ENCODE measurements at places on chromosomes 11 and 22.

- no peak for DNase-seq
Measured at GRCh38 chr11:102929972-102930371, 25.6 kb downstream of the MMP13 start.

GRCh38 chr11:128302425-128303186, 284.8 kb downstream of the ETS1 start:
- DNase-seq: no peak

DNA sequence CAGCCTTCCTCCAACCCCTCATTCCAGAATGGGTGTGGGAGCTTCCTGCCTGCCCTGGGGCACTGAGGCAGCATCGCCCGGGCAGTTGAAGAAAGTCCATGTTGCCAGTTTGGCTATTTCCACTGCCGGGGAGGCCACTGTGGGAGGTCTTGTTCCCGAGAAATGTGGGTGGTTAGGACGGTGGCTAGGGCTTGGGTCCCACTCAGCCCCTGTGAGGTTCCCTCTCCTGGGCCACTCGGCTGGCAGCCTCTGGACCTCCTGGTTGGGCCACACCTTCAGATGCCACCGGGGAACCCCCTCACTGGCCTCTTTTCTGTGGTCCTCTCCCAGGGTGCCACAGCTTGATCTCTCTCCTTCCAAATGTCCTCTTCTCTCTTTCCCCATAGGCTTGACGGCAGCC, 5.1 kb upstream of the PPP6R3 start:
- DNase-seq: peak; percentile 57

DNA sequence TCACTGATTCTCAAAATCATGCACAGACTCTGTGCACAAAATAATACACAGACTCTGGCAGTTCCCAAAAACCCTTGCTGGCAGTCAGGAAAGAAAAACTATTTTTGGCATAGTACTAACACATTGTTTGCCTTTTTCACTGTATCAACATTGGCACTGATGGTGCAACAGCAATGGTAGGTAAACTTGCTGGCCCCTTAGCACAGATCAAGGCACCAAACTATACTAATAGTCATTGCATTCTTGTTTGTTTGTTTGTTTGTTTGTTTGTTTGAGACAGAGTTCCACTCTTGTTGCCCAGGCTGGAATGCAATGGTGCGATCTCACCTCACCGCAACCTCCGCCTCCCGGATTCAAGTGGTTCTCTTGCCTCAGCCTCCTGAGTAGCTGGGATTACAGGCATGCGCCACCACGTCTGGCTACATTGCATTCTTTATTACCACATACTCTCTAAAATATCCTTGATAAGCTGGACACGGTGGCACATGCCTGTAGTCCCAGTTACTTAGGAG, 81.0 kb upstream of the SLC6A5 start:
- DNase-seq: no peak

- DNase-seq: no peak
Measured at GRCh38 chr11:69300120-69301060, 6.4 kb downstream of the MYEOV start.

DNA sequence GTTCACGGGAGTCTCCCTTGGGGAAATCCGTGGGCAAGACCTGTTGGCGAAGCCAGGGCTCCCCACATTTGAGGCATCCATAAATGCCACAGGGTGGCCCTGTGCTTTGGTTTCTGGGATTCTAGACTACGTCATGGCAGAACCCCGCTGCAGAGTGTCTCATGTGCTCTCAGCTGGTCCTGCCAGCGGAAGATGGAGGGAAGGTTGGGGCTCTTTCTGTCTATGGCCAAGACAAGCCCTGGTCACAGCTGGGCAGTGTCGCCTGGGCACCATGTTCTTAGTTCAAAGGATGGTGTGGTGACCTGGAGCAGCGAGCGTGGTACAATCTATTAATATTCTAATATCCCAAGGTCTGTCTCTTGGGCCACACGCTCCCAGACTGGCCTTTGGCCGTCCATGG, 511.7 kb downstream of the TBC1D22A start:
- DNase-seq: peak; percentile 51

GRCh38 chr22:50581950-50582492, 628 bp downstream of the CHKB start:
- DNase-seq: no peak

- no peak for DNase-seq
Measured at GRCh38 chr11:122572592-122572991, 82.9 kb upstream of the UBASH3B start.

DNA sequence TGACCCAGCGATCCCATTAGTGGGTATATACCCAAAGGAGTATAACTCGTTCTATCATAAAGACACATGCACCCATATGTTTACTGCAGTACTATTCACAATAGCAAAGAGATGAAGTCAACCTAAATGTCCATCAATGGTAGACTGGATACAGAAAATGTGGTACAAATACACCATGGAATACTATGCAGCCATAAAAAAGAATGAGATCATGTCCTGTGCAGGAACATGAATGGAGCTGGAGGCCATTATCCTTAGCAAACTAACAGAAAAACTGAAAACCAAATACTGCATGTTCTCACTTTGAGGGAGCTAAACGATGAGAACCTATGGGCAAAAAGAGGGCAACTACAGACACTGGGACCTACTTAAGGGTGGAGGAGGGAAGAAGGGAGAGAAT, 146.8 kb downstream of the SBF2 start:
- DNase-seq: no peak

GRCh38 chr11:94563848-94564467, 3.2 kb upstream of the PIWIL4 start:
- DNase-seq: no peak

DNA sequence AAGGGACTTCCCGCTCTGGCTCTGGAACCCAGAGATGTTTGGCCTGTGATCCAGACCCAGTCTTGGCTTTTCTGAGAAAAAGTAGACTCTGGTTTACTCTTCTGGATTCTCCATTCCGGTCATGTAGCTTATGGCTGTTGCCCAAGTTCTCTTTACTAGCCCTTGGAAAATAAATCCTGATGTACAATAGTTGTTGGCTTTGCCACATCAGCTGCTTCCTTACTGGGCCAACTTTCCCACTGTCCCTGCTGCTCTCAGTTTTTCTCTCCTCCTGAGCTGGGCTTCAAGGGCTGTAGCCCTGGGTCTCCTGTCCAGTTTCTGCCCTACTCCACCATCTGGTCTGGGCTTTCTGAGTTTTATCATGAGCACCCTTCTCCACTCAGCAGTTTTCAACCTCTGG, 12.5 kb downstream of the PATZ1 start:
- DNase-seq: no peak

GRCh38 chr11:4213746-4214145, 119.1 kb downstream of the RRM1 start:
- DNase-seq: no peak

GRCh38 chr11:118139578-118139977, 13.0 kb downstream of the SCN4B start:
- DNase-seq: no peak

GRCh38 chr22:37607010-37607934, 1.4 kb upstream of the GGA1 start:
- DNase-seq: peak; percentile 94

DNA sequence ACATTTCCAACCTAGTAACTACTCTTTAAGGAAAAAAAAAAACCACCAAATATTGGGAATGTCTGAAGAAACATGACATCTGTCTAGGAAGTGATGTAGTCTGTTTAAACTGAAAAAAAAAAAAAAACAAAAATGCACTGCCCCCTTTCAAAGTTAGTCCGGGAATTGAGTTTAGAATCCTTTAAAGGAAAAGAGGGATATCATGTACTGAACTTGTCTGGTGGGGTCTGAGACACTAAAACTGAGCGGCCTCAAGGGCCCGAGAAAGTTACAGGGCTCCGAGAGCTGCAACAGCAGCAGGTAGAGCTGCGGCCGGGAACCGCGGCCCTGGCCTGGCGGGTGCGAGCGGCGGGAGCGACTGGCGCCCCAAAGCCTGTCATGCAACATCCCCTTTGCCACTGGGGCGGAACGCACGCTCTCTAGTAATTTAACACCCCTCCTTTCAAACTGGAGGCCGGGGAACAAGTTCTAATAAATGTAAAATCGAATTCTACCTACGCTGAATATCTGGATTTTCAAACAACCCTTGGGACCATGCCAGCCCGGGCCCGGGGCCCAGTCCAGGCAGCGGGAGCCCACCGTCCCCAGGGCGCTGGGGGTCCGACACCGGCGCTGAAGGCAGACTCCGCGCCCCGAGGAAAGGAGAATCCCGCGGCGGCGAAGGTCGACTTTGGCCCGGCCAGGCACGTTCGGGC, 736 bp downstream of the RDX start:
- DNase-seq: peak; percentile 86

GRCh38 chr11:96197801-96198701, 144.9 kb downstream of the MAML2 start:
- DNase-seq: no peak

- DNase-seq: peak; percentile 86
Measured at GRCh38 chr22:39496131-39496838, 5.8 kb upstream of the MIEF1 start.

- peak; percentile 41 for DNase-seq
Measured at GRCh38 chr22:19868773-19869471, 14.2 kb upstream of the GNB1L start.

DNA sequence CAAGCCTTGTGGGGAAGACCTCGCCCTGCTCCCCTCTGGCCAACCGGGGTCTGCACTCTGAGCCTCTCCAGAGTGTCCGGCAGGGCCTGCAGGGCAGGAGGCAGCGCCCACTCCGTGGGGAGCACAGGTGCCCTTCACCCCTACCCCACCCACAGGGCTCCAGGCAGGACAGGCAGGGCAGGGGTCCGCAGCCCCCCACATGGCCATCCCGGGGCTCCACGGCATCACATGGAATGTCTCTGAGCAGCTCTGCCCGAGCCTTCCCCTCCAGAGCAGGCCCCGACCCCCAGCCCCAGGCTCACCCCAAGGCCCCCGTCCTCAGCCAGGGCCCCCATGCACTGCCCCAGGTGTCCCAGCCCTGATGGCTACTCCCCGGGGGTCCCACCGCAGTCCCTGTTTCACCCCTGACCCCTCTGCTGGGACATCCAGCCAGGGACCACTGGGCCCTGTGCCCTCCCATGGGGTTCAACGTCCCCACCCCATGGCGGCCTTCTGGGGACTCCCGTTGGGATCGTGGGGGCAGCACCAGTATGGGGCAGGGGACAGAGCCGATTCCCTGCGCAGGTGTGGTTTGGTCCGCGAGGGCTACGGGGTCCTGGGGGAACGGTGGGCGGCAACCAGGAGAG, 77.7 kb downstream of the BRD1 start:
- peak; percentile 38 for DNase-seq

DNA sequence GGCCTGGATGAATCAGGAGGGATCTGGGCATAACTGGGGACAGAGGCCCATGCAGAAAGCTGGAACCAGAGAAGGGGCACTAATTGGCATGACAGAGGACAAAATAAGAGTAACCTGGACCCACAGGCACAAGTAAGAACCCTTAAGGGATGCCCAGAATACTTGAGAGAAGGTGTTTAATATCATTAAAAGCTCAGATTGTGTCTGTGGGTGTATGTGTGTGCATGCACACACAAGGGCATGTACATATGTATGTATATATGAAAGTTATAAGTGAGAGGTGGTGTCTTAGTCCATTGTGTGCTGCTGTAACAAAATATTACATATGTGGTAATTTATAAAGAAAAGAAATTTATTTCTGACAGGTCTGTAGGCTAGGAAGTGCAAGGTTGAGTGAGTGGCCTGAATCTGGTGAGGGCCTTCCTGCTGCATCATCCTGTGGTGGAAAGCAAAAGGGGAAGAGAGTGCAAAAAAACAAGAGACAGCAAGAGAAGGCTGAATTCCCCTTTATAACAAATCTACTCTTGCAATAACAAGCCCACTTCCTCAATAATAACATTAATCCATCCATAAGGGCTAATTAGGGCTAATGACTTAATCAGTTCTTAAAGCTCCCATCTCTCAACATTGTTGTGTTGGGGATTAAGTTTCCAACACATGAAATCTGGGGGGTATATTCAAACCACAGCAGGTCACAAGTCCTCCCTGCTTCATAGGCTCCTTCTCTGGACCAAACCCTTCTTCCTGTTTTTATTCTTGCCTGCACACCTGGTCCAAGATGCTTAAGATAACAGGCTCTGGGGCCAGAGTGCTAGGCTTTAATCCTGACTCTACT, 68.3 kb upstream of the POU2AF2 start:
- DNase-seq: no peak

- DNase-seq: no peak
Measured at GRCh38 chr11:120137187-120137610, 714 bp downstream of the TRIM29 start.

DNA sequence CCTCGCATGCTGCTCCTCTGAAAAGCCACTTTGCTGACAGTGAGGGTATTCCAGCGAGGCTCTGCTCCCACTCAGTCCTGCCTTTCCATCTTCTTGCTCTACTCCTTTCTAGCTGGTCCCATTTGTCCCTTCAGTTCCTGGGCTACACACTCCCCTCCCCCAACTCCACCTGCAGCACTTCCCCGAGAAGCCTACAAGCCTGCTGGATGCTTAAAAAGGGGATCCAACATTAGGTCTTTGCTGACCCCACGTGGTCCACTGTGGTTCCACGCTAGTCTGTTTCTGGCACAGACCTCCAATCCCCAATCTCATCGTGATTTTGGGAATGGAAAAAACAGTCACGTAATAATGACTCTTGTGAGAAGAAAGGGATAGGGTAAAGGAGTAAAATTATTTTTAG, 121.6 kb upstream of the SNX19 start:
- DNase-seq: no peak

DNA sequence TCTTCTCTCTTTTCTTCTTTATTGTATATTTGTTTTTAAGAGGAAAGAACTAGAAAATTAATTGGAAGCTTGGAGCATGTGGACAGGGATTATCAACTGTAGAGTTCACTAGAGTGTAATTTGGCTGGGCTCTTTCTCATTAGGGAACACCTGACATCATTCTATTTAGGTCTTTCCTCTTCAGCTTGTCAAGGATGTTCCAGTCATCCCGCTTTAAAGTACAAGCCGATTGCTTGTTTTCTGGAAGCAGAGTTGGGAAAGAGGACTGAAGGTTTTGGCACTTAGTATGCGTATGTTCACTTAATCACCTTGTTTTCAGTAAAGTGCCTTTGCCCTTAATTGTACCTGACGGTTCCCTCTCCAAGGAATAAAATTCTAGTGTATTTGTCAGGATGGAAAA, 111.6 kb downstream of the WNT11 start:
- no peak for DNase-seq

DNA sequence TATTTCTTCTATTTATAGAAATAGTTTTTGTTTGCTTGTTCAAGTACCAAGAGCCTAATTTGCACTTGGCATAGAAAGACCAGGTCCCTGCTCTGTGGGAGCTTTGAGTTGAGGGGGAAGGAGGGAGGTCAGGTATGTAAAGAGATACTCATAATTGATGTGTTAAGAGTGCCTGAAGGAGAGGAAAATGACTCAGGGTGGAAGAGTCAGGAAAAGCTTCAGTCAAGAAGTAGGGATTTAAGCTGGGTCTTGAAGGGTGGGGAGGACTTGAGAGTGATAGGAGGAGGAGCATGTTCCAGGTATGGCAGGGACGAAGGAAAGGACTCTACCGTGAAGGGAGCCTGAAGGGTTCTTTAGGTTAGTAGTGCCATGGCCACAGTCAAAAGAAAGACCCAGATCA, 9.0 kb downstream of the RBX1 start:
- no peak for DNase-seq

Measured in aorta (tissue), 5 donors.